ENCODE measurements at places on chromosomes 7 and 10. TPM values are rescaled to one million over a fixed set of nuclear protein-coding genes. Genes with fewer than 3 reads are reported as not detected.
A peak's percentile ranks its signal among the peaks of the same experiment; 100 is the strongest.

The TWIST1 gene
- polyA plus RNA-seq, result not detected

The ITPRID1 gene
- not detected for polyA plus RNA-seq

The SUGCT gene
- polyA plus RNA-seq, result 0.19 TPM

The RASSF4 gene
- polyA plus RNA-seq, result 1.9 TPM

The PAX4 gene
- not detected for polyA plus RNA-seq

GRCh38 chr7:102097601-102098161 lies 189.0 kb upstream of the SH2B2 start:
- DNase-seq, result no peak

GRCh38 chr7:101410743-101411507 lies 48.2 kb downstream of the COL26A1 start:
- DNase-seq, result peak; percentile 67

DNA sequence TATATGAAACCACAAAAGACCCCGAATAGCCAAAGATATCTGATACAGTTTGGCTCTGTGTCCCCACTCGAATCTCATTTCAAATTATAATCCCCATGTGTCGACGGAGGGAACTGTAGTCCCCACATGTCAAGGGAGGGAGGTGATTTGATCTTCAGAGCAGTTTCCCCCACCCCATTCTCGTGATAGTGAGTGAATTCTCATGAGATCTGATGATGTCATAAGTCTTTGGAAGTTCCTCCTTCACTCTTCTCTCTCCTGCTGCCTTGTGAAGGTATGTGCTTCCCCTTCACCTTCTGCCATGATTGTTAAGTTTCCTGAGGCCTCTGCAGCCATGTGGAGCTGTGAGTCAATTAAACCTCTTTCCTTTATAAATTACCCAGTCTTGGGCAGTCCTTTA lies 13.0 kb downstream of the ELAPOR2 start:
- DNase-seq, result no peak

DNA sequence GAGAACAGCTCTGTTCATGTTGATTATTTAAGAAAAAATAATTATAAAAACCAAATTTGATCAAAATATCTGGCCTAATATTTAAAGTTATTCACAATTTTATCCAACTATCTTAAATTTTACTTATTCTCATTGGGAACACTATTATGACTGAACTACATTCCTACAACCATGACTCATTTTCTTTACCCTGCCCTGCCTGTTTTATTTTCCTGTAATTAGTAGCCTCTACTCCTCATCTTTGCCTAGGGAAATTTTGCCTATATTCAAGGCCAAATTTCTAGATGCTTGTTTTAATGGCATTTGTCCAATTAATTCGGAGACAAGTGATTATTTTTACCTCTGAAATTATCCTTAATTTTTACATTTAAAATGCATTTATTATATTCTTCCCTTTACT lies 289.7 kb upstream of the TMEM229A start:
- DNase-seq, result no peak

- no peak for DNase-seq
These were observed 68.3 kb downstream of the MINDY3 start for GRCh38 chr10:15791816-15792524.

DNA sequence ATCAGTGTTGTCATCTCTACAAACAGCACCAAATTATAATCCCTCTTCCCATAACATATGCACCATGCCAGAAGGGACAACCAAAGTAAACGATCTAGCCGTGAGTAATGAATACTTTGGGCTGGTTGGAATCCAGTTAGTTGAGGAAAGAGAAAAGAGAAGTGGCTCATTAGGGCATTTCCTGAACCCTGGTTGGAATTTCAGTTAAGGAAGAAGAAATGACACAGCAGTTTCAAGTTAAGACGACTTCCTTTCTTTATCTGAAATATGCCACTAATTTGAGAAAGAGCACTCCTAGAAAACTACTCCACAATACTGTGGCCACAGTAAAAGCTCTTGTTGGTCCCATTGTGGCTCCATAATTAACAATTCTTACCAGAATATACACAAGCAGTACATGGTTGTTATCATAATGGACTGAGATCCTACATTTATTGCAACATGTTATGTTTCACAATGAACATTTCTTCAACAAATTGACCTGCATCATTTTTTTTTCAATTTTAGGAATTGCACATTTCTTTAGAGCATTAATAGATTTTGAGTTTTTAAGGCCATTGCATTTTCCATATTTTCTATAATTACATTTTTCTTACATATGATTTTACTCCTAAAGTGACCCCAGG lies at the start of gene TFEC:
TSS of gene TFEC (minus strand) at position 113 of the 626 bp plus-strand sequence. CDS start 46,322 bp downstream, outside the sequence.
- DNase-seq, result no peak

DNA sequence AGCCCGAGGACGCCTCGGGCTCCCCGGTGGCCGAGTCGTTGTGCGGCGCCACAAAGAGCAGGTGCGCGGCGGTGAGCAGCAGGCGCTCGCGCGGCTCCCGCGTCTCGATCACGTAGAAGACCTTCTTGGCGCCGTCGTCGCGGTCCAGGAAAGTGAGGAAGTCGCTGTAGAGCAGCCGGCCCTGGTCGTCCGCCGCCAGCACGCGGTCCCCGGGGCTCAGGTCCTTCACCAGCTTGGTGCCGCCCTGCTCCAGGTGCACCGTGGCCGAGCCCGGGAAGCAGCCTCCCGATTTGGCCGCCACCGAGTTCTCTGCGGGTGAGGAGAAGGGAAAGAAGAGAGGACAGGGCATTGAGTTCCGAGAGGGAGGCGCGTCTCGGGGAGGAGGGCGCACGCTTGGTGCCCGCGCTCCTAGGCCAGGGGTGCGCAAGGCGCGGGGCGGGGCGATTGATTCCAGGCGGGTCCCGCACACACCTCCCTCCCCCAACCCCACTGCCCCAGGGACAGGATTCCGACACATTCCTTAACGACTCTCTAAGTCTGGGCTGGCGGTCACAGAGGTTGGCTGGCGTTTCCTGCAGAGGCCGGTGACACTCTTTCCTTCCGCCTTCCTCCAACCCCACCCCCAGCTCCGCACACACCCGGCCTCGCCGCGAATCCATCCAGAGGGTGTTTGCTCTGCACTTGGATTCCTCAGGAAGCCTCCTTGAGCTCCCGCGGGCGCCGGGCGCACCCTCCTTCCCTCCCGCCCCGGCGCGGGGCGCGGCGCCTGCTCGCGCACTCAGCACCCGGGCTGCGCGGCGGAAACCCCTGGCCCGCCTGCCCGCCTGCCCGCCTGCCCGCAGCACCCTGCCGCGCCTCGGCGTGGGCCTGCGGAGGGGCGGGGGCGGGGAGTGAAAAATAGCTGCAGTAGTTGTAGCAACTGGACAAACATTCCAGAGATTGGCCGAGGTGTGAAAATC lies 8.6 kb downstream of the SHH start:
- DNase-seq, result peak; percentile 46

GRCh38 chr7:50212666-50213621 lies 91.6 kb upstream of the IKZF1 start:
- DNase-seq, result peak; percentile 63

GRCh38 chr7:96737545-96738050 lies 28.0 kb upstream of the SEM1 start:
- no peak for DNase-seq

GRCh38 chr7:96497567-96497966 lies 175.7 kb upstream of the SLC25A13 start:
- DNase-seq, result no peak

- DNase-seq, result no peak
These were observed 60.2 kb downstream of the MPP7 start for GRCh38 chr10:28242555-28243204.

GRCh38 chr7:146053492-146053891 lies 63.1 kb upstream of the CNTNAP2 start:
- DNase-seq, result no peak

DNA sequence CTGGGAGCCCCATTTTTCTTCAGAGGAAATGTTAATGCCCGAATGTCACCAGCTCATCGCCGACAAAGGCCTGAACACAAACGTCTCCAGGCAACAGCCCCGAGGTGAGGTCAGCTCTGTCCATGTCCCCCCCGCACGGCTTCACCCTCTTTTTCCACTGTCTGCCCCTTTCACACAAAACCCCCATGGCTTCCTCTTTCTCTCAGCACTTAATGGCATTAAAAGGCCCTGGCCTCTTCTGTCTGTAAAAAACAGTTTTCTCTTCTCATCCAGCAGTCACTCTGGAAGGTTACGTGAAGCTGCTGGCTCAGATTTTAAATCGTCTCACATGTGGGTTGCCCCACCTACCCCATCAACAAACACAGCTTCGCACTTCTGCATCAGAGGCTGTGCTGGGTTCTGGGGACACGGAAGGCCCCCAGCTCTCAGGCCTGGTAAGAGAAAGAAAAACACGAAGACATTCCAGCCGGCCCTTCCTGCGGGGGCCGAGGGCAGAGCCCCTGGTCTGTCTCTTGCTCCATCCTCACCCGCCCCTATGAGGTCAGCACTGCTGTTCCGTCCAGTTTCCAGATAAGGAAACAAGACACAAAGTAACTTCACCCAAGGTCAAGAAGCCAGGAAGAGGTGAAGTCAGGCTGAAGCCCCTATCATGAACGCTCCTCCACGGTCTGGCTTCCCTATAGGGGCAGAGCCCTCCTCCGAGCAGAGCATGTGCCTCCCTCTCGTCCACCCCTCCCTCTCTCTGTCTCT lies 91.1 kb upstream of the PDGFA start:
- DNase-seq, result no peak

DNA sequence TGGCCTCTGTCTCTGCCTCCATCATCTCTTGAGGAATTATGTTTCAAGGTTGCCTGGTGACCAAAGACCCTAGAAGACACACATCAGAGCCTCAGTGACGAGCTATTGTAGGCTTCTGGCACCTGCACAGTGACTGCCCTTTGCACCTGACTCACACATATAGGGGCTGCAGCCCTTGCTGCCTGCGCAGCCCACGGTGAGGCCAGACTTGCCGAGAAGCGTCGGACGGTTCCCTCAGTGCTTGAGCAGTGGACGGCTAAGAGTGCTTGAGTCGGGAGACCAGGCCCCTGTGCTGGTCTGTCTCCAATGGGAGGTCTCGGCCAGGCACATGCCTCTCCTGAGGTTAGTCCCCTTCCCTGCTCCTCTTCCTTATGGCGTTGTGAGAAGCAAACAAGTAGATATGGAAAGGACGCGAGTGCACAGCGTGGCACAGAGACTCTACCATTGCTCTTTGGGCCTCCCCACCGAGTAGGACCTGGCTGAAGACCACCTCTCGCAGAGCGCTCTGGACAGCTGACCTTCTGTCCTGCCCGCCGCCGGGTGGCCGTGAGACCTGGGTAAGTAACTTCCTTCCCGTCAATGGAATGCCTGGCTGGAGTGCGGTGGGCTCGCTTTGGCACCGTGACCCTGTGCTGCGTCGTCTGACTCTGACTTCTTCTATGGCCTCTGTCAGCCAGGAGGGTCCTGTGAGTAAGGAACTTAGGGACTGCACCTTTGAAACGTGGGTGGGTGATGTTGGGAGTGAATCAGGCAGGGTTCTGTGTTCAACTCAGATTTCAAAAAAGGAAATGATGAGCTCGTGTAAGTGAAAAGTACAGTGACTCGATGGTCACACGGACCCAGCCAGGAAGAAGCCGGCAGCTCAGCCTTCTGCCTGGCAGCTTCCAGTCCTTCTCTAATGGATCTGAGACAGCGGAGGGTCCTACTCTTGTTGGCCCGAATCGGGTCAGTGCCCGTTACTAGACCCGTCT lies 33.7 kb downstream of the ZNF775 start:
- no peak for DNase-seq

- no peak for DNase-seq
These were observed 191.7 kb upstream of the SLC26A5 start for GRCh38 chr7:103637726-103638125.

- no peak for DNase-seq
These were observed 51.5 kb downstream of the MCMBP start for GRCh38 chr10:119821182-119821581.

- no peak for DNase-seq
These were observed 127.3 kb downstream of the ARHGAP21 start for GRCh38 chr10:24596217-24596930.

DNA sequence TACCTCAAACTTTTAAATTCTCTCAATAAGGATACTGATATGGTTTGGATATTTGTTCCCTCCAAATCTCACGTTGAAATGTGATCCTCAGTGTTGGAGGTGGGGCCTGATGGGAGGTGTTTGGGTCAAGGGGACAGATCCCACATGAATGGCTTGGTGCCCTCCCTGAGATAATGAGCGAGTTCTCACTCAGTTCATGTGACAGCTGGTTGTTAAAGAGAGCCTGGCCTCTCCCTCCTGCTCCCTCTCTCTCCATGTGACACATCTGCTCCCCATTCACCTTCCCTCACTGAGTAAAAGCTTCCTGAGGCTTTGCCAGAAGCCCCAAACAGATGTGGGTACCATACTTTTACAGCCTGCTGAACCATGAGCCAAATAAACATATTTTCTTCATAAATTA lies 19.2 kb downstream of the ABCB4 start:
- DNase-seq, result no peak

DNA sequence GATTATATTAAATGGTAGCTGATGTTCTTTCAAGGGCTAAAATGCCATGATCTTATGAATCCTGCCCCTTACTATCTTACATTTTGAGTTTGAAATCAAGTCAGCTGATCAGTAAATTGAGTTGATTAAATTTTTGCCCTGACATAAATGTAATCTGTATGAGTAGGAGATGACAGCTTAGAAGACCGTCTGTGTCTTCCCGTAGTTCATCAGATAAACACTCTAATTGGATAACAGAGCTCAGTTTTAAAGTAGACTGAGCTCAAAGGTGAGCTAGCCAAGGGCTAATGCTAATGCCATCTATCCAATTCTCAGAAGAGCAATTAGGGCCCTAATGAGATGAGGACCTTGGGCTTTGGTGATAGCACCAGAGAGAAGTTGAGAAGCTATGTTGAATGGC lies 82.9 kb downstream of the LRRC4 start:
- DNase-seq, result no peak

GRCh38 chr7:45869426-45869825 lies 3.5 kb downstream of the CCDC201 start:
- DNase-seq, result no peak

DNA sequence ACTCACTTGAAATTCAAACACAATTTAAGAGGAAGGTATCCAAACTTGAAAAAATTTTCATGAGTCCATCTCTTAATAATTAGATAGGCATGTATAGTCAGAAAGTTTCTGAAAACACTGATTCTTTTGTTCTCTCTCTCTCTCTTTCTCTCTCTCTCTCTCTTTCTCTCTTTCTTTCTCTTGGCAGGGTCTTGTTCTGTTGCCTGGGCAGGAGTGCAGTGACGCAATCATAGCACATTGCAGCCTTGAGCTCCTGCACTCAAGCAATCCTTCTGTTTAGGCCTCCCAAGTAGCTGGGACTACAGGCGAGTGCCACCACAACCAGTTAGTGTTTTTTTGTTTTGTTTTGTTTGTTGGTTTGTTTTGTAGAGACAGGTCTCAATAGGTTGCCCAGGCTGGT lies 59.3 kb downstream of the PRTFDC1 start:
- no peak for DNase-seq

- DNase-seq, result no peak
These were observed 387.5 kb downstream of the RPS24 start for GRCh38 chr10:78420946-78421735.

- no peak for DNase-seq
These were observed 42.6 kb downstream of the ZNF273 start for GRCh38 chr7:64945503-64946175.

DNA sequence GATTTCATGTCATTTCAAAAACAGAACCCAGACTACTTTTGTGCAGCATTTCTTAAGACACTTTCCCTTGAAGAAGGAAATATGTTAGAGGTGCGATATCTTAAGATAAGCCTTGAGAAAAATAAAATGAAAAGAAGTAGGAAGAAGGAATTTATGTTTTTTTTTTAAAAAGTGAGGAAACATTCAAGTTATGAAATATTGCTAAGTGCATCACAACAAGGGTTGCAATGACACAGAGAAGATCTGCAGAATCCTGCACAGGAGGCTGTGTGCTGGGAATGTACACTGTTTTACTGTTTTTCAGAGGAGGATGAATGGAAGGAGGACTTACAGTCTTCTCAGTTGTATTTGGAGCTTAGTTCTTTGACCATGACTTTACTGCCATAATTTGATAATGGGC lies 79.8 kb upstream of the NME8 start:
- no peak for DNase-seq
